Left lobe of liver (tissue), 2 donors: ENCODE measurements at places on chromosomes 12 and 14.

GRCh38 chr12:106901276-106901675 is 54.4 kb upstream of the TMEM263 start:
- no peak for DNase-seq

- DNase-seq, result no peak
Measured at GRCh38 chr12:97182769-97183168, 275.7 kb downstream of the NEDD1 start.

- DNase-seq, result no peak
Measured at GRCh38 chr12:132329036-132329719, at the start of gene GALNT9. GALNT9 (minus strand) TSS chr12:132329589; CDS start chr12:132329203, 386 bp downstream.

DNA sequence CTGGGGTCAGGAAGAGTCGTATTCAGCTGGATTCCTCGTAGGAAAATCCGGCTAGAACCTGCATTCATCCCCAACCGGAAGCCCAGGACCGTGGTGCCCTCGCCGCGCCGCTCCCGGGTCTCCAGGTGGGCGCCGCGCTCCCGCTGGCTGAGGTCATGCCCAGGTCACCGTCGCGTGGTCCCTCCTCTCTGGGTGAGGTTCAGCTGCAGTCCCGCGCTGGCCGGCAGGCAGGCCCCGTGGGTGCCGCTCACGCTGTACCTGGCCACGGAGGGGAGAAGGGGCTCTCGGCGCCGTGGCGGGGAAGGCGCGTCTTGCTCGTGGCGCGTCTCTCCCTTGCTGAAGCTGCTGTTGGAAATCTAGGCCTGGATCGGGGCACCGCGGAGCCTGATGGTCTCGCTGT is 44.5 kb downstream of the LRTM2 start:
- peak; percentile 24 for DNase-seq

- no peak for DNase-seq
Measured at GRCh38 chr14:101256266-101256665, 305.0 kb upstream of the DIO3 start.

- no peak for DNase-seq
Measured at GRCh38 chr14:24508155-24508840, at the start of gene CMA1. CMA1 (minus strand) TSS chr14:24508265; CDS start chr14:24508235, 30 bp downstream.

GRCh38 chr12:55982319-55982936 is 8.6 kb downstream of the RAB5B start:
- DNase-seq, result no peak

DNA sequence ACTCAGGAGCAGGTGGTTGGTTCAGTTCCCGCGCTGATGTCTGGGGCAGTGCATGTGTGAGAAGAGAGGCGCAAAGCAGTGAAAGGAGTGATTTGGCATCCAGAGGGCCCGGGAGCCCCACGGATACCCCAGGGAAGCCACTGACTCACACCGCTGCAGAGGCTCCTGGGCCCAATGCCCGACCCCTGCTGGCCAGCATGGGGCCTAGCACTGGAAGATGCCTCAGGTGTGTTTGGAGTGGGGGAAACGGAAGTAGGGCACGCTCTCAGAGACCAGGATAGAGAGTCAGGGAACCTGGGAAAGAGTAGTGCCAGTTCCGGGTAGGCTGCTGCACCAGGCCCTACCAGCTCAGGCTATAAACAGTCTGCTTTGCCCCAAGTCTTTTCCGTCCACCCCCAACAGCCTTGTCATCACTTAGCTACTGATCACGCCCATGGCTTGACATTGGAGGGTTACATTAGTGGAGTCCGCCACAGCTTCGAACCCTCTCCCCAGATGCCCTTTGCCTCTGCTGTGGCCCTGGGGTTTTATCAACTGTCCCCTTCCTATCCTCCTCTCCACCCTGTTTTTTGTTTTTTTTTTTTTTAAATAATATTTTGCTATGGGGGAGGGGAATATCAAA is 9.5 kb upstream of the CSAD start:
- DNase-seq, result peak; percentile 58

DNA sequence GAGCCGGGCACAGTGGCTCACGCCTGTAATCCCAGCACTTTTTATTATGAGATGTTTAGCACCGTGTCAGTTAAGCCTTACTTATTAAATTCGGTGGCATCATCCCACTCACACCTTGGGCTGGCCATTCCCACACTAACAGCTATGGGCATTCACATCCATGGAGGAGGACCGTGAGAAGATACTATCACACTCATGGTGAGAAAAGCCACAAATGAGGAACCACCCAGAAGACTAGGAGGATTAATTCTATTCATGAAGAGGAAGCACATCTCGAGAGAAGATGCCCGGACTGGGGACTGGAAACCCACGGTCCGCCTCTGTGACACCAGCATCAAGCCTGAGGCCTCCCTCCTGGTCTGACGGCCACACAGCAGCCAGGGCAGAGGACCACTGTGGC is 4.9 kb downstream of the CDC42BPB start:
- no peak for DNase-seq

GRCh38 chr14:91143862-91144261 is 30.0 kb downstream of the DGLUCY start:
- DNase-seq, result peak; percentile 86

DNA sequence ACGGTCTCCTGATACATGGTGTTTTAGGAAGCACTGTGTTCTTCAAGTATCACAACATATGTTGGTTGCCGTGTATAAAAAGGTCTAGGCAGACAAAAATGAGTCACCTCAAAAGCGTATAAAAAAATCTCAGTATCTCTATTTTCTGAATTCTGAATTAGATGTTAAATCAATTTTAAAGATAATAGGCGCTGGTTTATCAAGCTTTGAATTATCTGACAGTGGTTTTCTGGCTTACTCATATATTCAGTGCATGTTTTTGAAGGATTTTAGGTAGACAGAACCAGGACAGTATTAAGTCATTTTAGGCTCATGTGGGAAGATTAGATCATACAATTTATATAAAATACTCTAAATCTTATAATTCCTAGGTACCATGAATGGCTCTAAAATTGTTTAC is 110.8 kb downstream of the TMTC2 start:
- DNase-seq, result no peak

GRCh38 chr14:56585461-56586084 is 6.0 kb downstream of the TMEM260 start:
- no peak for DNase-seq

- no peak for DNase-seq
Measured at GRCh38 chr12:29086325-29087271, 62.5 kb upstream of the FAR2 start.

DNA sequence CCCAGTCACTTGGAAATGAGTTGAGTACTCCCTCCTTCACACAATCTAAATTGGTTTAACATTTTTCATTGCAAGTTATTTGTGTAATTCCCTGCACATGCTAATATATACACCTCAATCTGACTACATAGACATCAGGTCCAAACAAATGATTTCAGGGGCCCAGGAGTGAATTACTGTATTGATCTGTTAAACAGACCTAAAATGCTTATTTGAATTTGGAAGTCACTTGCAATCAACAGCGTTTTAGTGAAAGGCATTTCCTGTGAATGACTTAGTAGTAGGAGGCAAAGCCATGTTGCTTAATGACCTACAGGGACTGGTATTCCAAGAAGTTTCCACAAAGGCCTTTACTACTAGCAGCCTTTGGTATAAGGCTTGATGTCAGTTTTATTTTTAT is 22.6 kb upstream of the SLC15A5 start:
- no peak for DNase-seq

DNA sequence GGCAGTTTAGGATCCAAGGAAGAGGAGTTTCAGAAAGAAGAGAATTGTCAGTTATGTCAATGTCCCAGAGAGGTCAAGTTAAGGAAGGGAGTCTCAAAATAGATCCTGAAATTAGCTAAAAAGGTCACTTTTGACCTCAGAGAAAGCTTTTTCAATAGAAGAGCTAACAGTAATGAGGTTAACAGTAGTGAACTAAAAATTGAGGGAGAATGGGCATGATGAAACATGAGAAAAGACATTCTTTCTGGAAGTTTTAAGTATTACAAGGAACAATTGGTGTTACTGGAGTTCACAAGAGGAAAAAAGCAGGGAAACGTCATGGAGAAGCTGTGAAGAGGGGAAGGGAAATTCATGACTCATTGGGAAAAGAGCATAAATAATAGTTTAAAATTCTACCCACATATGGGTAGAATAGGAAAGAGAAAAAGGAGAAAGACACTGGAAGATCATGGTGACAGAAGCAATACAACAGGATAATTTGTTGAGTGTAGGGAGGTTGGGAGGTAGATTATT is 381.2 kb upstream of the FAR2 start:
- DNase-seq, result no peak

DNA sequence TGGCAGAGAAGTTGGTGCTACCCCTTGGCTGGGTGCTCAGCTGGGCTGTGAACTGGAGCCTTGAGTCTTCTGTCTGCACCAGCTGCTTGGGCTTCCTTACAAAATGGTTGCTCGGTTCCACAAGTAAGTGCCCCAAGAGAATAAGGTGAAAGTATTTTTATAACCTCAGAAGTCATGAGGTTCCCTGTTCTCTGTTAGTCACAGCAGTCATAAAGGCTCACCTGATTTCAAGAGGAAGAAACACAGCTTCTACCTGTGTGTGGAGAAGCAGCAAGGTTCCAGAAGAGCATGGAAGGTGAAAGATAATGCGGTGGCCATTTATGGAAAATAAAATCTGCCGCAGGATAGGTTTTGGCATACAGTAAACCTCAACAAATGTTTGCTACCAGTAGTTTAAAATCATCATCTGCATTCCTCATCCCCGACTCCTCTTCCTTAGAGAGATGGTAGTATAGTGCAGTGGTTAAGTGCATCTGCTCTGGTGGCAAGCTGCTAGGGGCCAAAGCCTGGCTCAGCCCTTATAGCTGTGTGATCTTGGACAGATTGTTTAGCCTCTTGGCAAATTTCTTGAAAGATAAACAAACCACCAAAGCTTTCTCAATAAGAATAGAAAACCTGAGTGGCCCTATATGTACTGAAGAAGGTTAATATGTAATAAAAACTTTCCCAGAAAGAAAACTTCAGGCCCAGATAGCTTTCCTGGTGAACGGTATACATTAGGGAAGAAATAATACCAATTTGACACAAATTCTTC is 32.4 kb downstream of the TPCN1 start:
- no peak for DNase-seq

DNA sequence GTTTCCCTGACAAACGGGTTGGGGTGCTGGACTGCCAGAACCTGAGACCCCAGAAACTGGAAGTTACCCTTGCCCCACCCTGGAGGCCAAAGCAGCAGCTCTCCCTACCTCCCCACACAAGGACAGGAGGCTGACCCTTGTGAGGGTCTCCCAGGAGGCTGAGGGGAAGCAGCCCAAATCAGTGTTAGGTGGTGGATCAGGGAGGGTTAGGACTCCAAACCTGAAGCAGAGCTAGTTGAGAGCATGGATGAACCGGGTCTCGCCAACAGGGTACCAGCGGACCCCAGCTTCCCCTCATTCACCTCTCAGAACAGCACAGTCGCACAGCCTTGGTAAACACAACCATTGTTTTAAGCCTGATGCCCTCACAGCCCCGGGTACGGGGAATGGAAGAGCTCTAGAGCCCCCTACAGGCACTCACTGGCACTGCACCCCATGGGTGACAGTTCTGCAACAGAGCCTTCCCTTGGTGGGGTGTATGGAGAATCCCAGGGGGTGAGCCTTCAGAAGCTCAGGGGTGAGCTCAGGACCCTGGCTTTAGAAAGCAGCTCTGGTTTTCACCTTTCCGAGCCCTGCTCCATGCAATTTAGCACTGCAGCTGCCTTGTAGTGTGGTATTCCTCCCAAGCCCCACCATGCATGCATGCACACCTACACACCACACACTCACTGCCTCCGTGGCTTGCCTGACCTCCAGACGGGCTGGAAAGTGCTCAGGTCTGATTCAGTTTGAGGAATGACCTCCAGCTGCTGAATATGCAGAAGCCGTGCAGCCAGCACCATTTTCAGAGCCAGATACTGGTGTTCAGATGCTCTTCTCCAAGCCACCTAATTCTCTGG is 11.2 kb downstream of the ESRRB start:
- peak; percentile 67 for DNase-seq

DNA sequence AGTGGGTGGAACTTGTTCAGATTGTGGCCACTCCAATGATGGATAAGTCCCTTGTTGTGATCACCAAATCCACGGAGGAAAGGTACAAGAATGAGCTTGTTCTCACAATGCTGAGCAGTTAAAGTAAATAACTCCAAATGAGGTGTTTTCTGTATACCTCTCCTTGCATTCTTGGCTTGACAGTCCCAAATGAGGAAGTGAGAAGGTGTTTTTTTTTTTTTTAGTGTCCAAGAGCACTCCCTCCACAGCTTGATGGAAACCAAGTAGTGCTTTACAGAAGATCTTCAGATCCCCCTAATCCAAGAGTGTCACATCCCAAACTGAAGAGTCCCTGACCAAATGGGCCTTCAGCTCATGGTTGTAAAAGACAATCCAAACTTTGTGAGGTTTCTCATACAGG is 153.6 kb downstream of the ATP23 start:
- no peak for DNase-seq

- DNase-seq, result no peak
Measured at GRCh38 chr14:44778604-44779003, 183.1 kb downstream of the KLHL28 start.

DNA sequence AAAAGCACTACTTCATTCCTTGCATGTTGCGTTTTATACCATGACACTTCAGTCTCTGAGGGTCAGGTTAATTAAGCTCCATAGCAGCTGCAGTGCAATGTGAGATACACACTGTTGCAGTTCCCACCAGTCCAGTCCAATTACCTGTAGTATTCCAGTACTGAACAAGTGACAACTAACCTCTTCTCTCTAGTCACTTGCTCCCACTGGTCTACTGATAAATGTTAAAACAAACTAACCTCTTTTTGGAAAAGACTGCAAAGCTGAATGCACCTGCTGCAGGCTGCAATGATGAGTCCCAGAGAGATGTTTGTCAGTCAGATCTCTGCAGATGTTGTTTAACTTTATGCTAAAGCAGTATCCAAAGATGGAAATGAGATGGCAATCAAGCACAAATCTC is 7.9 kb downstream of the NOVA1 start:
- no peak for DNase-seq

DNA sequence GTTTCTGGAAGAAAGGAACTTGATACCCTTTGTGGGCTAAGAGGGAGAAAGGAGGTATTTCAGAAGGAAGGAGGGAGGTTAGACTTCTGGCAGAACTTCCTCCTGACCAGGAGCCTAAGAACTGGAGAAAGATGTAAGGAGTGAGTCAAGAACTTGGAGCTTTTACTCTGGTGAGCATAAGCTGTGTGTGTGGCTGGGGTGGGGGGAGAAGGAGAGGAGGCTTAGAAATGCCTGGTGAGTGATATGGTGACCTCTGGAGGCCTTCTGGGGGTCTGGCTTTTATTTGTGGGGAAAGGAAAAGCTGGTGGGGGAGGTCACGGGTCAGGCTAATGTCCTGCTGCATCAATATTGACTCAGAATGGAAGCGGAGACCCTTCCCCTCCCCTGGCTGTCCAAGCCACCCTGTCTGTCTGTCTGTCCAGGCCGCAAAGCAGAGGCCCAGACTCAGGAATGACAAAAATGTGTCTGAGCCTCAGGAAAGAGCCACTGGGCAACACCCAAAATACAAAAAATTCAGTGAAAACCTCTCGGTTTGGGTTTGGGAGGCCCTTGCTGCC is 4.8 kb downstream of the LRP1 start:
- no peak for DNase-seq

DNA sequence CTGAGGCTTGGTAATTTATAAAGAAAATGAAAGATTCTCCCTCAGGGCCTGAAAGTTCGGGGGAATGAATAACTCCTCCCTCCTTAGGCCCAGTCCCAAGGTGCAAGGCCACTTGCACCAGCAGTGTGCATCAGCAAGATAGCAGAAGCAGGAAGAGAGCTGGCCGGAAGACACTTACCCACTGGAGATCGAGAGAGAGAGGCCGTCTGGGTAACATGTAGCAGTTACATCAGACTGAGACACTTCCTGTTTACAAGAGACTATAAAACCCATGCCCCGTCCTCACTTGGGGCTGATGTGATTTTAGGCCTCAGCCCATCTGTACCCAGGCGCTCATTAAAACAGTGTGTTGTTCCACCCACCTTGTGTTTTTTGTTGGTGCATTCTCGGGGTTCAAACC is 85.2 kb downstream of the TMTC3 start:
- no peak for DNase-seq
